Skeletal muscle cell (primary cell): ENCODE measurements at places on chromosomes 6 and 20.
A peak's percentile ranks its signal among the peaks of the same experiment; 100 is the strongest.

DNA sequence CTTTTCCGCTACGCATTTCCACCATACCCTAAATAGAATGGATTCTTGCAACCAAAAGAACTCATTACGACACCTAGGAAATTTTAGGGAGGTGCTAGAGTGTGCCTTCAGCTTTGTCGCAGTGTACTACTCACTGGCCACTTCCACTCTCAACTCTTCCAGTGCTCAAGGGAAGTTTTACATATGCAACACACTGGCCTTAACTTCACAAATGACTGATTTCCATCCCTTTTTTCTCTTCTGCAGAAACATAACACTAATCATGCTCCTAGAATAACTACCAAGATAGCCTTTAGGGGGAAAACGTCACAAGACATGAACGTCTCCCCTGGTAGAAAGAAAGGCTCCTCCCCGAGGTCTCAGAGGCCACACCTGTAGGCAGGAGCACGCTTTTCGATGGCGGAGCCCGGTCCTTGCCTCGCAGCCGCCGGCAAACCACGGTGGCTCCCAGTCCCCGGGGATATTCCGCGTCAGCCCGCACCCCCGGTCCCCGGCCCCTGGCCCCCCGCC, 584 bp downstream of the LYRM4 start:
- DNase-seq, result no peak

- no peak for DNase-seq
These were observed at the start of gene TRIM31 for GRCh38 chr6:30113003-30113759. TRIM31 (minus strand) TSS chr6:30113090; CDS start chr6:30112805, 285 bp downstream.

- no peak for DNase-seq
These were observed 855.8 kb upstream of the CITED2 start for GRCh38 chr6:140230282-140230681.

- DNase-seq, result no peak
These were observed 11.2 kb downstream of the GCNT2 start for GRCh38 chr6:10532392-10532791.

DNA sequence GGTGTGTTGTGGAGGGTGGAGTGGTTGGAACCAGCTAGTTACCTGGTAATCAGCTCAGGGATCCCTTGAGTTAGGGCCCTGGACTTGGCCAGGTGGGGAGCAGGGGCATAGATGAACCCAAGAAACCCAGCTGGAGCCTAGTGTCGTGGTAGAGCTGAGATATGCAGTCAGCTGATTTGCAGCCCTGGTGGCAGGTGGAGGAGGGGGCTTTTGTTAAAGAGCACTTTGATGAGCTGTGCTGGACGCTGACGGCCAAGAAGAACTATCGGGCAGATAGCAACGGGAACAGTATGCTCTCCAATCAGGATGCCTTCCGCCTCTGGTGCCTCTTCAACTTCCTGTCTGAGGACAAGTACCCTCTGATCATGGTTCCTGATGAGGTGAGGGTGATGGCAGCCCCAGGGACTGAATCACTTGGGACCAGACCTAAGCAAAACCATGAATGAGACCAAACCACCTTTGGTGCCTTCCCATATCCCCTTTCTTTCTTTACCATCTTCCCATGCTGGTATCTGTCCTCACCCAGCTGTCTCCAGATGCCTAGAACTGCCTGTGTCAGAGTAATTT, 12.7 kb downstream of the DEF6 start:
- DNase-seq, result no peak

GRCh38 chr20:2109425-2110210, 8.0 kb downstream of the STK35 start:
- DNase-seq, result no peak

- DNase-seq, result no peak
These were observed 243.9 kb downstream of the TAF4 start for GRCh38 chr20:61821735-61822134.

DNA sequence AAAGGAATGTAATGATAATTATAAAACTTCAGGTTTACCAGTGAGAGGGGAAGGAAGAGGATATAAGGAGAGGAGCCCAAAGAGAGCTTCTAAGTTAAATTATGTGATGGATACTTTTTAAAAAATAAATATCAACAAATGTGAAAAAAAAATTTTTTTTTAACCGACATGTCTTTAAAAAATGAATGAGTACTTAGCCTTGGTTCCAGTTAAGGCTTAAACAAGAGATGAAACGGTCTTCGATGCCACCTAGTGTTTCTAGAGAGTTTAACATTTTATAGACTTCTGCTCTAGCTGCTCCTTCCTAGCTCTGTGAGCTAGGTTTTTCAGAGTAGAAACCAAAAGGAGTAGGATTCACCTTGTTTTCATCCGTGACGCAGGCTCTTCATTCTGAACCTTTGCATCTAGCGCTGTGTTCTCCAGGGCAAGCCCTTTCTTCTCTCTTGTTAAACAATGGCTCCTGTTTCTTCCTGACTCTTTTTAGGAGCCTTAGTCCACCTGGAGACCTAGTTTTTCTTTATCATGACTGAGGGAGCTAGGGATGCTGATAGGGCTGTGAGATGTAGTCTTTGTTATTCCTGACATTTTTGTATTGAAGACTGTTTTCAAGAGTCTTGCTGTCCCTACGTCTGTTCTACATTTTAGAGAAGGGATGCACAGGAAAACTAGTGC, 42.4 kb upstream of the GNRH2 start:
- peak; percentile 26 for DNase-seq

- no peak for DNase-seq
These were observed 775 bp downstream of the PFDN4 start for GRCh38 chr20:54208548-54209176.

- DNase-seq, result no peak
These were observed 73.2 kb downstream of the NCR2 start for GRCh38 chr6:41408576-41408975.

DNA sequence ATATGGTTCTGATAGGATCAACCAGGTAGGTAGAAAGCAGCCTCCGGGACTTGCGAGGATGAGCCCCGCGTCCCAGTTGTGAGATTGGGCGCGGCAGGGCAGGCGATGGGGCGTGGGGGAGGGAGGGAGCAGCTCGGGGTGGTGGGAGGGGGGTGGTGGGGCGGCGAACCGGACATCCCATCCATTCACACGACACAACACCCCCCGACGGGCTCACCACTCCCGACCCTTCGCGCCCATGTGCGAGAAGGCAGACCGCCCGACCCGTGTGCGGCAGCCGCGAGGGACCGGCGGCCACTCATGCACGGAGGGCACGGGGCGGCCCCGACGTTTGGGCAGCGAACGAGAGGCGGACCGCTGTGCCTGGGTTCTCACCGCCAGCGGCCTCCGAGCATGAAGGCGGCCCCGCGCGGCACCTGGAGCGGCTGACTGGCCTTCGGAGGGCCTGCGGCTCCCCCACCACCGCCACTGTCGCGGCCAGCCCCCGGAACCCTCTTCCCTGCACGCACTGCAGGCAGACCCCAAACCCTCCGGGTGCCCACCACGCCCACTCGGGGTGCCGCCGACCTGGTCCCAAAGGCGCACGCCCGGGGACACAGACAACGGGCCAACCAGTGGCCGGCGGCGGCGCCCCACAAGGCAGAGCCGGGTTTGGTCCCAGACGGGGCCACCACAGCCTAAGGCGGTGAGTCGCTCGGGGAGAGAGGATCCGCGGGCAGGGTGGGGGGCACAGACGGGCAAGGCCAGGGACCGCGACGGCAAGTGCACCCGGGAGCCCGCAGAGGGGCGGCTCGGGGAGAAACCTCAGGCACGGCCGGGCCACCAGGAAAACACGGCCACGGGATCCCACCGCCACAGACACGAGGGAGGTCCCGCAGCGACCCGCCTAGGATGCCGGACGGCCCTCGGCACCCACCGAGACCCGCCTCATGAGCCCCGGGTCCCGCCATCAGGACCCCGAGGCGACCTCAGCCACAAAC, 769.2 kb upstream of the DEFB115 start:
- no peak for DNase-seq

DNA sequence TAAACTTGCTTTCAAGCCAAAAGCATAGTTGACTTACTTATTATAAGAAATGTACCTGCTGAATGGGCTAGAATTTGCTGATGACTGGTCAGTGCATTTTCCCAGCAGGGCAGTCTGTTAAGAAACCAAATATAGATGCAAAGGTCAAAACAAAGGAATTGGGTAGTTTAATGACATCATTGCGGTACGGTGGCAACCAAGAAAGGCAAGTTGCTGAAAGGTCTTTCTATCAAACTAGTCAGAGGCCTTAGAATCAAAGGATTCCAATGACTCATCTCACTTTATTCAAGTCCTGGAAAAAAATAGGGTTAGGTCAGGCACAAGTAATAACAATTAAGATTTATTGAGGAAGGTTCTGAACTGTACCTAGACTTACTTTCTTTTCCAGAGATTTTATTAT, 76.4 kb downstream of the KIZ start:
- no peak for DNase-seq
